ENCODE measurements at places on chromosomes 12 and 14.

GRCh38 chr14:59331217-59331616 is 134.0 kb downstream of the GPR135 start:
- DNase-seq, result no peak

DNA sequence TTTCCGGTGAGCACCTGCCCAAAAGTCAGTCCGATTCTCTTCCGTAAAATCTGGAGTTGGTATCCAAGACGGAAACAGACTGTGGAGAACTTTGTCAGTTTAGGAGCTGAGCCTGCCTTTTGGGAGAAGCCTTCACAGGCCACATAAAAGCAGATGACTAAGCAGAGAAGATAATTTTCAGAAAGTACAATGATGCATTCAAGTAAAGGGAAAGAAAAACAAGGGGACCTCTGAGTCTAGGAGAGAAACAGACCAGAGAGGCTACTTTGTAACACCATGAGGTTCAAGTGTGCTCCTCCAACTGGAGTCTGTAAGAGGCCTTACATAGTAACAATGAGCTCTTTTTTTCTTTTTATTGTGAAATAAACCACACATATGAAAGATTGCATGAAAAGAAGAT is 21.1 kb downstream of the TMED8 start:
- DNase-seq, result no peak

GRCh38 chr12:117359029-117359845 is 2.2 kb downstream of the NOS1 start:
- DNase-seq, result no peak

GRCh38 chr14:106619606-106620005 is 1093.2 kb downstream of the TMEM121 start:
- no peak for DNase-seq

DNA sequence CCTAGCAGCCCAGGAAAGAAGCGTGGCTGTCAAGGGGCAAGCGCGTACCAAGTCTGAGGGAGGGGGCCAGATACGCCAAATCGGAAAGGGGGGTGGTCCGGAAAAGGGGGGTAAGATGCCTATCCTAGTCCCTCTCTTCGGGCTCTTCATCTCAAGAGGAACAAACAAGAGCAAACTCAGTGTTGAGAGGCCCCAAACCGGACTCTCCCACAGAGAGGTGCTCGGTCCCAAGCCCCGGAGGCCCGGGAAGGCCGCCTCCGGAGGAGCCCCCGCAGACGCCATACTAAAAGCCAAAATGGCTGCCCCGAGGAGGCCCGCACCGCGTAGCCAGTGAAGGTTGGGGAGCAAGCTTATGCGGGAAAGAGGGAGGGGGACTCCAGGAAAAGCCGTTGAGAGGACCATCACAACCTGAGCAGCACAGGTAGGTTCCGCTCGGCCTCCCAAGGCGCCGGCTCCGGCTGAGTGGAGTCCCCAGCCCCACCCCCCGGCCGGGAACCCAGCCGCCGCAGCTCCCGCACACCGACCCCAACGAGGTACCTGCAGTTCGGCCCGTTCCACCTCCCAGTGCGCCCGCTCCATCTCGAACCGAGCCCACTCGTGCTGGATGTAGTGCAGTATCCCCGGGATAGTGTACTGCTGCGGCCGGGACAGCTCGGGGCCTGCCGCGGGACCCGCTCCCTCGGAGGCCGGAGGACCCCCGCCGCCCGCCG is at the start of gene AP4S1:
Gene AP4S1 (plus strand): TSS at position 283 of the 710 bp plus-strand sequence. CDS start 40,548 bp downstream, outside the sequence.
- no peak for DNase-seq

GRCh38 chr12:118763234-118763633 is 218.1 kb upstream of the SRRM4 start:
- DNase-seq, result no peak
